ENCODE measurements at places on chromosomes 5 and 9.

DNA sequence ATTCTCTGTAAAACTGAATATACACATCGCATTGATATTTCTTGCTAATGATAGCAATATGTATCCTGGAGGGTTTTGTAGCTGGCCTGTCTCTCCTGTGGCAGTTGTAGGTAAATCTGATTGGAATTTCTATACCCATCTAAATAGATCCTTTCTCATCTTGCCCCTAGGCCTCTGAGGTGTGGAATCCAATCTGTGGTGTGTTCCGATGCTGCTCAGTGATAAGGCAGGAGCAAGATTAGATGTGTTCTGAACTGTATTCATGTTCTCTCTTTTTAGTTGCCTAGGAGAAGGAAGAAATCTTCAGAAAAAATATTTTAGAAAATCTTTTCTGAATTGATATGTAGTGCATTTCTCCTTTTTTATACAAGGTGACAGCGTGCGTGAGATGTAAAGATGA is 507.5 kb downstream of the NR2F1-AS1 start:
- no peak for DNase-seq

- DNase-seq, result no peak
Observed at GRCh38 chr5:125214080-125214479, 467.6 kb upstream of the ZNF608 start.

GRCh38 chr9:19336166-19336565 is 43.9 kb downstream of the RPS6 start:
- no peak for DNase-seq

DNA sequence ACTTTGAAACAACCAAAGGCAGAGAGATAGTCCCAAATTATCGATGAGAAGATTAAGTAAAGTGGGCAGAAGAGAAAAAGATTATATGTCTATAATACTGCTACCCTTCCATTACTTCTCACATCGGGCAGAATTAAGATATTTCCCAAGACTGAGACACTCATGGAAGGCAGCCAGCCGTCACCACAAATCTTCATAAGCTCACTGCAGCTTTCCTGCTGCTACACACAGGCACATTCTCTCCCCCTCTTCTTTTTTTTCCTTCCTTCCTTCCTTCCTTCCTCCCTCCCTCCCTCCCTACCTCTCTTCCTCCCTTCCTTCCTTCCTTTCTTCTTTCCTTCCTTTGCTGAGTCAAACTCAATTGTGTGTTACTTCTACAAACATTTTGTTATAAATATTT is 58.7 kb upstream of the SPATA31C2 start:
- DNase-seq, result no peak

DNA sequence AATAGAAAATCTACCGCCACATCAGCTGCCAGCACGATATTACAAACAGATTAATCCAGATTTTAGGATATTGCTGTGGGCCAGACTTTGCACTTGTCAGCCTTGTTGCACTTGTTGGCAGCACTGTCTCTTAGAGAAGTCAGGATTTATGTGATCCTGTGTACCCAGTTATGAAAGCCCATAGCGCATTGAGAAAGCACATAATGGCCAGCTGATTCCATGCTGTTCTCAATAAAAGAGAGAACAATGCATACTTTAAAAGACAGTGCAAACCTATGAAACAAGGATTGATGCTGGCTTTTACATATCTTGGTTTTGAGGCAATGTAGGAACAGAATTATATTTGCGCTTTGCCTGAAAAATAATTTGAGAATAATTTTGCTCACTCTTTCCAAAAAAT is 140.8 kb downstream of the CEP120 start:
- DNase-seq, result no peak

GRCh38 chr5:81353189-81353588 is 40.7 kb downstream of the ACOT12 start:
- no peak for DNase-seq

DNA sequence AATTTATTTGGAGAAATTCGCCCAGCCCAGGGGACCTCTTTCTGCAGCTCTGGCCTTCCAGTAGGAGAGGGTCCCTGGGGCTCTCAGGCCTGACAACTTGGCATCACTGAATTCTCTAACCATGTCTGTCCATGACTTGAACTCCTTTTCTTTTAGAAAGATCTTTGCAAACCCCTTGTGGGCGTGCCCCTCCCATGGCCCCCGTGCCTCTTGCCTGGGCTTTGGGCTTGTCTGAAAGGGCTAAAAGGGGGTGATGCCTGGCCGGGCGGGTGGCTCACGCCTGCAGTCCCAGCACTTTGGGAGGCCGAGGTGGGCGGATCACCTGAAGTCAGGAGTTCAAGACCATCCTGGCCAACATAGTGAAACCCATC is 3.2 kb upstream of the SQSTM1 start:
- DNase-seq, result no peak

- no peak for DNase-seq
Observed at GRCh38 chr5:128949847-128950546, 15.3 kb upstream of the SLC27A6 start.

DNA sequence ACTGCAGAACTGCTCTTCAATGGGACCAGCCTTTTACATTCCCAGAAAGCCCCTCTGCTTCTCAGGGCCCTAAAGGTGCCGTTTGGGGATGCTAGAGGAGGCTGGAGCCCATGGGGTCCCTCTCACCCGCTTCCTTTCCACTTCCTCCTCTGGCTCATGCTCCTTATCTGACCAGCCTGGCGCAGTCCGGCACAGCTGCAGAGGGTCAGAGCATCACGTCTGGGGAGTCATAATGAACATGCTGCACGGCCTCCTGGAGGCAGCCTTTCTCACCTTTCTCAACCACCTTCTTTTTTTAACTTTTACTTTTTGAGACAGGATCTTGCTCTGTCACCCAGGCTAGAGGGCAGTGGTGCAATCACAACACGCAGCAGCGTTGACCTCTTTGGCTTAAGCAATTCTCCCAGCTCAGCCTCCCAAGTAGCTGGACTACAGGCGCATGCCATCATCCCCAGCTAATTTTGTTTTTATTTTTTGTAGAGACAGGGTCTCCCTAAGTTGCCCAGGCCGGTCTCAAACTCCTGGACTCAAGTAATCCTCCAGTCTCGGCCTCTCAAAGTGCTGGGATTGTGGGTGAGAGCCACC is 15.1 kb upstream of the TCF7 start:
- no peak for DNase-seq

- no peak for DNase-seq
Observed at GRCh38 chr5:31530541-31531265, 1.2 kb downstream of the DROSHA start.

GRCh38 chr5:168822745-168823281 is 243.6 kb upstream of the PANK3 start:
- DNase-seq, result no peak

DNA sequence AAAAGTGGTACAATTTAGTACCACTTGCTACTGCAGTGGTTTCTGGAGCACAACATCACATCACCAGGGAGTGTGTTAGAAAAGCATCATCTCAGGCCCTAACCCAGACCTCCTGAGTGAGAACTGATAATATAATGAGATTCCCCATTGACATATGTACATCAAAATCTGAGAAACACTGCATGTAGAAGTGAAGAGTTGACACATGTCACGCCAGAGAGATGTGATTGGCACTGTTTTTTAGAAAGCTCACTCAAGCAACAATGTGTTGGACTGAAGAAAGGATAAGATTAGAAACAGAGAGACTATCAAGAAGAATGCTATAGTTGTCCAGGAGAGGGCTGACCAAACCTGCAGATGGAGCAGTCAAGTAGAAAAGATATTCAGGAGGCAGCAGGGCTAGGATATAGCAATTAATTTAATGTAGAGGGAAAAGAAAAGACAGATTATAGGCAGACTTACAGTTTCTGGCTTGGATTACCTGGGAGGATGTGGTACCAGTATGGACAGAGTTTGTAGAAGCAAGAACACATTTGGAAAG is 324.4 kb upstream of the ADAMTSL1 start:
- no peak for DNase-seq

DNA sequence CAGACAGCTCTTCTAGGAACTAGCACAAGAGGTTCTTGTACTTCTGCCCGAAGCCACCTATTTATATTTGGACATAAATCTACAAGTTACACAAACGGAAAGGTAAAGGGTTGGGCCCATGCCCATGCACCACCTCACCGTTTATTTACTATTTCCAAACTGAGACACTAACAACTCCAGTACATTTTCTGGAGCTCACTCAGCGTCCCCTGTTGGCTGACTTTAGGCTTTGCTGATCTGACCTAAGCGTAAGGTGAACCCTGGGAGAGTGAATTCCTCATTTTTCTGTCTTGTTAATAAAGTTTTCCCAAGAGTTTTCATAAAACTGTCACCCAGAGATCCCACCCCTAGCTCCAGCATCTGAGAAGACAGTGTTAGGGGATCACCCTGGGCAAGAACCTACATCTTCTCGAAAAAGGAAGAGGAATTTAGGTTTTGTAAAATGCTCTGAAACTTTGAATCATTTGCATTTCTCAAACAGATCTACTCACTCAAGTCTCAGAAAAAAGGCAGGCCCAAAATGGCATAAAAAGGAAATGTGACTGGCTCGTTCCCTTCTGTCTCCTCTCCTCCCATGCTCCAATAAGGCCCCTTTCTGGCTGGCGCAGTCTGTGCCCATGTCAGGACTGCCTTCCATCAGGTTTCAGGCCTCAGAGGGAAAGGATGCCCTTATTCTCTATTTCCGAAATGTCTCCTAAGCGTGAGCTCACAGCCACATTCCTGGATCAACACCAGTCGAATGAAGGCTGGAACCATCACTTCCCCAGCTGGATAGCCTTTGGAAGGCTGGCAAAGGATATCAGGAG is 201.3 kb downstream of the FANCC start:
- no peak for DNase-seq

DNA sequence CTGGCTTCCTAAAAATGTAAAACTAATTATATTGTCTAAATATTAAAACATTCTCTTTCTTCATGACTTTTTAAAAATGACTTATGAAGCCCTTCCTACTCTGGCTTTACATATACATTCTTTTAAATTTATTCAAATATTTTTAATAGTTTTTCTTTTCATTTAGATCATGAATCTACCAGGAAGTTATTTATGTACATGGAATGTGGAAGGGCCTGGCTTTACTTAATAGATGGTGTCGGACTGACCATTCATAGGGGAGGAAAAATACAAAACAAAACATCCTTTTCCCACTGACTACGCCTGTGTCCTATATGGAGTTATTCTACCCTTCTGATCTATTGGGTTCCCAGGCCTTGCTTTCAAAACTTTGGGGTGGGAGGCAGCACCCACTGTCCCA is 129.8 kb downstream of the MACROH2A1 start:
- no peak for DNase-seq

GRCh38 chr9:101421653-101422065 is 13.9 kb downstream of the ALDOB start:
- no peak for DNase-seq

- DNase-seq, result no peak
Observed at GRCh38 chr5:73337586-73338255, 110.9 kb downstream of the FOXD1 start.

- DNase-seq, result no peak
Observed at GRCh38 chr5:90294604-90295003, 115.0 kb downstream of the CETN3 start.

GRCh38 chr5:43338862-43339261 is 25.6 kb upstream of the HMGCS1 start:
- no peak for DNase-seq

DNA sequence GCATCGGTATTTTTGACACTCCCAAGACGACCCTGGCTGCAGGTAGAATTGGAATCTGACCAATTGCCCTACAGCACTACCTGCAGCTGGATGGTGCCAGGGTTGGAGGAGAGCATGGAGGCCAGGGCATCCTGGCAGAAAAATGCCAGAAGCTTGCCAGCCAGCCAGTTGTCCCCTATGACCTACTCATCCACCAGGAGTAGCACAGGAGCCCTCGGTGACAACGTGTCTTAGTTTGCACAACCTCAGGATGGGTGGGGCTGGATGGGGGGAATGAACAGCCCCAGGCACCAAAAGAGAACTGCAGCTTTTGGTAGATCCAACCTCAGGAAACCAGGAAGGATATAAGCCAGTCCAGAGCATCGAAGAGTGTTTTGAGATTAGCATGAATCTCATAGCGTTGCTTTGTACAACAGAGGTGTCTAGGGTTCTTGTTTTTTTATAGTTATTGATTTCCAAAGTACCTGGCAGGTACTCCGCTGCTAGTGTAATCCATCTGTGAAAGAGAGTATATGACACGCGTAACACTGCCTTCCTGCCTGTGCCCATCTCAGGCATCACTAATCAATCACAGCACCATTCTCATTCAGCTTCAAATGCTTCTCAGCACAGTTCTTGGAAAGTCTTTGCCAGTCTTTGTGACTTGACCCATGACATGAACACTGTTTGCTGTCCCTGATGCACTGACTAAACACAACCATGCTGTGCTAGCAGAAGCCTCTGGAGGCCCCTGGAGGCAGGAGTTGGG is 36.7 kb upstream of the ASS1 start:
- no peak for DNase-seq

GRCh38 chr9:89448381-89448780 is 49.5 kb downstream of the SEMA4D start:
- no peak for DNase-seq

GRCh38 chr5:138402640-138403039 is 36.2 kb upstream of the REEP2 start:
- no peak for DNase-seq

DNA sequence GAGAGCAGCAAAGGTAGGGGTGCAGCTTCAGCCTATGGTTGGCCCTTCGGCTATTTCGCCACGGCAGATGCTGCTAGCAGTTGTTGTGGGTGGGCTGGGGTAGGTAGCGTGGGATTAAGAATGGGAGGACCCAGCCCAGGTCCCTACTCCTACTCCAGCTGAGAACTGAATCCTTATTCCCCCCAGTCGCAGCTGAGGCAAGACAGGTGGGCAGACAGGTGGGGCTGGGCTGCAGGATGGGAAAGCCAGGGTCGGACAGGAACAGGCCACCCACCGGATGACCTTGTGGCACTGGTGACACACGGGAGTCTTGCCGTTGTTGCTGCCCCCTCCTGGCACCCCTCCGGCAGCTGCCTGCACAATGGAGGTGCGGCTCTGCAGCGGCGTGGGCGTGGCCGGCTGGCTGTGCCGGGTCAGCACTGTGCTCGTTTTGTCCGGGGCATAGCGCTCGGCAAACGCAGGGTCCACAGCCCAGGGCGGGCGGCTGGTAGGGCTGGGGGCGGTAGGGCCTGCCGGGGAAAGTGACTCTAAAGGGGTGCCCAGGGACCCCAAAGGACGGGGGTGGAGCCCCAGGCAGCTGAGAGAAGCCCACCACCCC is 8.2 kb downstream of the PDLIM7 start:
- no peak for DNase-seq

DNA sequence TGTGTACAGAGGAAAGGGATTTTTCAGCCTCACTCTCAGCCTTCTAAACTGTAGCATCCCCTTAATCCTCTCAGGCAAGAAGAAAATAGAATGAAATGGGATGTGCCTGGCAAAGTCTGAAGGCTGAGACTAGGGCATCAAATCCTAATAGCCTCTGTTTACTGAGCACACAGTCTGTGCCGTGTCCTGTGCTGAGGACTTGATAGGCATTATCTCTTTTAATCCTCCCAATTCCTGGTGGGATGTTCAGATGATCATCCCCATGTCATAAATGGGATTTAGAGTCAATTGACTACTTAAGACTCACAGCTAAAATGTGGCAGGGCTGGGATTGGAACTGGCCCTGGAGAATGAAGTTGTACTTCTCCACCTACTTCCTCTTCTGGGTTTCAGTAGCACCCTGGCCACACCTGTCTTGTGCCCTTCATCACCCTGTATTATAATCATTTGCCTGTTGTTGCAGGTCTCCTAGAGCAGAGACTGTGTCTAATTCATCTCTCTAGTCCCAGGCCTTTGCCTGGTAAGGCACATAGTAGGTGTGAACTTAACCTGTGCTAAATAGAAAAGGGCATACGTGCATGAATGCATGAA is 81.0 kb downstream of the WWC1 start:
- no peak for DNase-seq
